ENCODE measurements at places on chromosomes 3 and 15. TPM values are rescaled to one million over a fixed set of nuclear protein-coding genes. Genes with fewer than 3 reads are reported as not detected.

The RFTN1 gene
- total RNA-seq, result 44.1 TPM

GRCh38 chr15:40930430-40931299 lies 1.5 kb downstream of the DLL4 start:
- DNase-seq, result no peak

The RGMA gene
- total RNA-seq, result 0.47 TPM

The TEX55 gene
- not detected for total RNA-seq
